Sigmoid colon (tissue), 7 donors: ENCODE measurements at places on chromosomes 2 and 18. TPM values are rescaled to one million over a fixed set of nuclear protein-coding genes. Genes with fewer than 3 reads are reported as not detected.
A peak's percentile ranks its signal among the peaks of the same experiment; 100 is the strongest.

DNA sequence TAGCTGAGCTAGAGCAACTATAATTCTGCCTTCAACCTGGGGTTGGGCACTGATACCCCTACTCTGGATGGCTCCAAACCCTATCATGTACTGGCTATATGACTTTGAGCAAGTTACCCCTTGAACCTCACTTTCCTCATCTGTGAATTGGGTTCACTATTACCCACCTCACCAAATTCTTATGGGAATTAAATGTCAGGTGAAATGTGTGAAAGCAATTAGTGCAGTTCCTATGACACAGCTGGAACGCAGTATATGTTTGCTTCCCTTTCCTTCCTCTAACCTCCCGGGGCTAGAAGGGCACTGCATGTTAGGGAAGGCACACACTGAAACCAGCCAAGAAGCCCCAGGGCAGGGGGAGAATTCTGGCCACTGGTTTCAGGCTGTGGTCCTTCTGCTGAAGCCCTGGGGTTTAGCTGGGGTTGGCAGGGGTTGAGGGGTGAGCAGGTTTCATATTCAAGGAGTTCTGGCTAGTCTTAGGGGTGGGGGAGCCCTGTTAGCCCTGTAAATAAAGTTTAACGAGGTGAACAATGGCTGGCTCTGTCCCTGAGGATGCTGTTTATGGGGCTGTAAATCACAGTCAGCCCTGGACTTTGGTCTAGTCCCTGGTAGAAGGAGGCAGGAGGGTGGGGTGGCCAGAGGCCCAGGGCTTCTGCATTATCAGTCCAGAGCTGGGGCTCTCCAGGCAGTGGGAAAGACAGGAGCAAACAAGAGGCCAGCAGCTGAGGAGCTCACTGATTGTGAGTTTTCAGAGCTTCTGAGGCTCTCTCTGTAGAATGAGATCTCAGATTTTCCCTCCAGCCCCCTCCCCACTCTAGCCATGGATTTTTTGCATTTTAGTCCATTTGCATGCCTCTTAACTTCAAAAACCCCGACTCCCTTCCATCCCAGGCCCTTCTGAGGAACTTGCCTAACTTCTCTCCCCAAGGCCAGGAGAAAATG, 8.0 kb downstream of the PKDCC start:
- no peak overlapping the region for H3K4me3 ChIP-seq
- H3K36me3 ChIP-seq, result peaks cover 27% of the 10 kb centered on the region
- DNase-seq, result peak; percentile 89
- H3K27me3 ChIP-seq, result no peaks in the 10 kb centered on the region
- H3K4me1 ChIP-seq, result peaks cover 90% of the 10 kb centered on the region

- H3K4me1 ChIP-seq, result no peaks in the 10 kb centered on the region
- H3K4me3 ChIP-seq, result no peak overlapping the region
- no peaks in the 10 kb centered on the region for H3K27me3 ChIP-seq
- no peaks in the 10 kb centered on the region for H3K36me3 ChIP-seq
Observed at GRCh38 chr2:100632759-100633158, 70.0 kb downstream of the PDCL3 start.

- no peak overlapping the region for H3K4me3 ChIP-seq
- H3K36me3 ChIP-seq, result no peaks in the 10 kb centered on the region
- H3K27me3 ChIP-seq, result no peaks in the 10 kb centered on the region
- peak overlapping the region; percentile 93 for H3K27ac ChIP-seq
- DNase-seq, result peak; percentile 77
Observed at GRCh38 chr2:29113891-29114321, 1.3 kb upstream of the CLIP4 start.

DNA sequence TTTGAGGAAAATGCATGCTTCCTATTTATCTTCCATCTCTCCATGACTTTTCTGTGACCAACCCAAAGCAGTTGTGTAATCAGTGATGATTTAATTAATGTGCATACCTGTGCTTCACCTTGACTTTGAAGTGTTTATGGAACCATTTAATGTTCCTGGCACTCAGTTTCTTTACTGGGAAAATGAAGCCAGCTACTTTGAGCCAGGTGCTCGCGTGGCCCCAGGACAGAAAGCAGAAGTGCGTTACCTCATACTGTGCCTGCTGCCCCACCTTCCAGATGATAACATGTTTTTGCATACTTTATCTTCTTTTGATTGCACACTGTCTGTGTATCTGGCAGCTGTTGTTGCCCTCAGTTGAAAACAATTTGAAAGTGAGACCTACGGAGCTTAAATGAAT, 61.3 kb downstream of the PMAIP1 start:
- no peaks in the 10 kb centered on the region for H3K4me1 ChIP-seq
- no peak overlapping the region for H3K4me3 ChIP-seq
- H3K27me3 ChIP-seq, result no peaks in the 10 kb centered on the region
- no peak for DNase-seq
- no peaks in the 10 kb centered on the region for H3K36me3 ChIP-seq

GRCh38 chr2:202627042-202627441, 7.7 kb upstream of the FAM117B start:
- no peaks in the 10 kb centered on the region for H3K36me3 ChIP-seq
- no peak overlapping the region for H3K27ac ChIP-seq
- H3K4me1 ChIP-seq, result no peaks in the 10 kb centered on the region
- H3K4me3 ChIP-seq, result no peak overlapping the region
- H3K27me3 ChIP-seq, result no peaks in the 10 kb centered on the region

GRCh38 chr2:71965530-71965929, 182.1 kb downstream of the CYP26B1 start:
- H3K4me1 ChIP-seq, result no peaks in the 10 kb centered on the region
- no peaks in the 10 kb centered on the region for H3K36me3 ChIP-seq
- no peak overlapping the region for H3K4me3 ChIP-seq
- H3K27ac ChIP-seq, result no peak overlapping the region

GRCh38 chr2:96591054-96591453, 47.1 kb downstream of the KANSL3 start:
- no peak for DNase-seq
- no peaks in the 10 kb centered on the region for H3K4me1 ChIP-seq
- no peak overlapping the region for H3K4me3 ChIP-seq
- no peaks in the 10 kb centered on the region for H3K27me3 ChIP-seq
- H3K36me3 ChIP-seq, result peaks cover 25% of the 10 kb centered on the region

Gene CCDC102B
- 6.7 TPM for total RNA-seq

Gene COL4A3
- 0.83 TPM for total RNA-seq
